ENCODE measurements at places on chromosomes 12 and 14.

DNA sequence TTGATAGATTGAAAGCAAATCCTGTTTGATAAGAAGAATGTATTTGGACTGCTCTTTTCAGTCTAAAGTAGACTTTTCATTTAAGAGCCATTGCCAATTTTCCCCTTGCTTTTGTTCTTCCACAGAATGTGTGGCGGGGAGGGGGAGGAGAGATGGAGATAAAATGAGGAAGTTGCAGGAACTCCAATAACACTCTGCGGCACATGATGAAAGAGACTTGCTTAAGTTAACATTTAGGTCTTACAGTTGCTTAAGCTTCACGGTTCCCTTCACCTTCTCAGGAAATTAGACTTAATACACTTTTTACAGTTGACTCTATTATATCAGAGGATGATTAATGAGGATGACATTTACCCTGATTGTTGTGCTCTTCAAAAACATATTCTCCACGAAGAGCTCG, 537.3 kb downstream of the TMTC2 start:
- no peak for DNase-seq

GRCh38 chr12:24718617-24719016, 230.3 kb downstream of the BCAT1 start:
- DNase-seq: no peak

DNA sequence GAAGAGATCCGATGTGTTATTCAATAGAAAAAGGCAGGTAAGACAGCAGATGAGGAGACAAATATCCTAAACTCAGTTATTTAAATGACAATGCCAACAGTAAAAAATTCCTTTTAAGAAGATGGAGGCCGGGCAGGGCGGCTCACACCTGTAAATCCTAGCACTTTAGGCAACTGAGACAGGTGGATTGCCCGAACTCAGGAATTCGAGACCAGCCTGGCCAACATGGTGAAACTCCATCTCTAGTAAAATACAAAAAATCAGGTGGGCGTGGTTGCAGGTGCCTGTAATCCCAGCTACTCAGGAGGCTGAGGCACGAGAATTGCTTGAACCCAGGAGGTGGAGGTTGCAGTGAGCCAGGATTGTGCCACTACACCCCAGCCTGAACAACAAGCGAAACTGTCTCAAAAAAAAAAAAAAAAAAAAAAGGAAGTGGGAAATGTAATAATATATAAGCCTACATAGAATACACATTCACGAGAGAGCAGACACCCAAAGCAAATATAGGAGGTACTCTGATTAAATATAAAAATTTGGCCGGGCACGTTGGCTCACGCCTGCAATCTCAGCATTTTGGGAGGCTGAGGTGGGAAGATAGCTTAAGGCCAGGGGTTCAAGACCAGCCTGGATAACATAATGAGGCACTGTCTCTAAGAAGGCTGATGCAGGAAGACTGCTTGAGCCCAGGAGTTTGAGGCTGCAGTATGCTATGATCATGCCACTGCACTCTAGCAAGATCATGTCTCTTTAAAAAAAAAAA, 19.0 kb downstream of the CORO1C start:
- no peak for DNase-seq

DNA sequence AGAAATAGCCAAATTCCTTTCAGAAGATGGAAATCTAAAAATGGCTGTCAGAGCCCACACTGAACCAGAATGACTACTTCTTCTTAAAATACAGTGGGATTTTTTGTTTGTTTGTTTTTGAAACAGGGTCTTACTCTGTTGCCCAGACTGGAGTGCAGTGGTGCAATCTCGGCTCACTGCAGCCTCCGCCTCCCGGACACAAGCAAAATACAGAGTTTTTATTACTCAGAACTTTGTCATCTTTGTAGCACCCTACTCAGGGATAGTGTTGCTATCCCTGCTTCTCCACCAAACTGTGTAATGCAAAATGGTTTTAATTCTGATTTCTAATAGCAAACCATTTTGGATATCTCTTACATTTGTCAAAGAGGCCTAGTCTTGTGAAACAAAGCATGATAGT, 16.4 kb downstream of the ZNF410 start:
- no peak for DNase-seq

- no peak for DNase-seq
Observed at GRCh38 chr12:121333747-121334146, 18.5 kb downstream of the ANAPC5 start.

- no peak for DNase-seq
Observed at GRCh38 chr14:102909462-102909861, 13.0 kb upstream of the AMN start.

DNA sequence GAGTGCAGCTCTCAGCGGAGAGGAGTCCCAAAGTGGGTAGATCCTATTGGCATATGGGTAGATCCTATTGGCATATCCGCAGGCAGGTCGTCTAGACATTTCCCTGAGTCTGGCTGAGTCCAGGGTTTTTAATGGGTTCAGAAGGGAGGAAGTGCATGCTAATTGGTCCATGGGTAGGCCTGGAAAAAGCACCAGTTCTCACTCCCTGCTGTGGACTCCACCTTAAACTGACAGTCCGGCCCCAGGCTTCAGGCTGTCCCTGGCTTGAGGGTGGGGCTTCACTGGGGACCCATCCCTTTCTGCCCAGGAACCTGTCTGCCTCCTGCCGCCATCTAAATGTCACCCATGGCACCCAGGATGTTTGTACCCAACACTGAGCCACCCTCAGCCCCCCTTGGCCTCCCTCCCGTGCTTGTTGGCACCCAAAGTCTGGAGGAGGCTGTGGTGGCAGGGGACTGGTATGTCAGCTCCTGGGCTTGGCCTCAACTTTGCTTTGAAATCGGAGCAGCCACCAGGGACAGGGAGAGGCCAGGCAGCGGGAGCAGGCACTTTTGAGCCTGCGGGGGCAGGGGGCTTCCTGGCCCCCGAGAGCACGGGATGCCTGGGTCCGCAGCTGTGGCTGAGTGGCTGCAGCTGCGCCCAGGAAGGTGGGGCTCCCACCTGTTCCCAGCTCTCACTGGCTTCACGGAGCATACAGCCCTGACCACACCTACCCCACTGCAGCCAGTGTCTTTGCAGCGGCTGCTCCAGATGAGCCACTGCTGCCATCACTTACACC, 29.6 kb upstream of the YAF2 start:
- DNase-seq: no peak

DNA sequence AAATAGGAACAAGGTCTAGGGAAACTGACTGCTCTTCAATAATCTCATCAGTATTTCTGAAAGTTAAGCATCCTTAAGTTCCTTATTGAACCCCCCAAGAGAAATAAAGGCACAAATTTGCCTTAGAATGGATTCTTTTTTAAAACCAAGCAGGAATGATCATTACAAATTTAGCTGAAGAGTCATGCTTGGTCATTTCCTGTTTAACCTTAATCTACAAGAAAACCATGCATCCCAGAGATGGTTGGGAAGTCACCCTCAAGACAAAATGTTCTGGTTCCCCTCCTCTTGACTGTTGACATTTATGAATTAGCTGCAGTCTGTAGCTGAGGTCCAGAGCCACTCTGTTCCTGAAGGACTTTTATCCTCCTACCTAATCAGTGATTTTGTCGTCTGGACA, 291.8 kb upstream of the G2E3 start:
- DNase-seq: no peak

DNA sequence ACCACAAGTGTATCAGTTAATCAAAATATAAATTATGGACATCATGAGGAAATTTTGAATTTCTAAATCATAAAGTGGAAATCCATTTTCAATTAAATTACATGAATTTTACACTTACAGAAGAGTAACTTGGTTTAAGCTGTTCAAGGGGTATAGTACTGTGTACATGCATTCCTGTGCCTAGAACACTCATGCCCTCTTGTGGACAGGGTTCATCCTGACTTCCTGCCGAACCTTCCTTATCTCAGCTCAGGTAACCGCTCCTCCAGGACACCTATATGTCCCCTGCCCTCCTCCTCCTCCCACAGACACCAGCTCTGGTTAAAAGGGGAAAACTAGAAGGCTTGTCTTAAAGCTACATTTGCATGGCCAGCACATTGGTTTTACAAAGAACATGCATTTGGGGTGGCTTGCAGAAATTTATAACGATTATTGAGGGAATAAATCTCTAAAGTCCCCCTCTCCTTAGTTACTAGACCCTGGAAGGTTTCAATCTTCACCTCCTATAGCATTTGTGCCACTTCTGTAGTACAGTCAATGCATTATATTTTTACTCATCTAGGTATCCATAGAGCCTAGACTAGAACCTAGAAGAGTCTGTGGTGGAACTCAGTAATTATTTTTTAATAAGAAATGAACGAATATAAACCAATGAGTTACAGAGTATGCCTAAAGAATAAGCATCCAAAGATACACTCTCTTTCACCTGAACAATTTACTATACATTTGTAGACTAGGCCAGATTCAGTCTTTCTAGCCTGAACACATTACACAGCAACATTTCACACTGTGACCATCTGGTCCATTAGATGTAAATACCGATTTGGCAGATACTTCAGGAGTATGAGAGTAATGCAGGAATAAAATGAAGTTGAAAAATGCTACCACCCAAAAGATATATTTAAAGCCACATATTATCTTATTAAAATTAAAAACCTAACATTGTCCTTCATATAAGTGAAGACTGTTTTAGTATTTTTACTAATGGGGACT, 345.6 kb downstream of the PAWR start:
- DNase-seq: no peak

DNA sequence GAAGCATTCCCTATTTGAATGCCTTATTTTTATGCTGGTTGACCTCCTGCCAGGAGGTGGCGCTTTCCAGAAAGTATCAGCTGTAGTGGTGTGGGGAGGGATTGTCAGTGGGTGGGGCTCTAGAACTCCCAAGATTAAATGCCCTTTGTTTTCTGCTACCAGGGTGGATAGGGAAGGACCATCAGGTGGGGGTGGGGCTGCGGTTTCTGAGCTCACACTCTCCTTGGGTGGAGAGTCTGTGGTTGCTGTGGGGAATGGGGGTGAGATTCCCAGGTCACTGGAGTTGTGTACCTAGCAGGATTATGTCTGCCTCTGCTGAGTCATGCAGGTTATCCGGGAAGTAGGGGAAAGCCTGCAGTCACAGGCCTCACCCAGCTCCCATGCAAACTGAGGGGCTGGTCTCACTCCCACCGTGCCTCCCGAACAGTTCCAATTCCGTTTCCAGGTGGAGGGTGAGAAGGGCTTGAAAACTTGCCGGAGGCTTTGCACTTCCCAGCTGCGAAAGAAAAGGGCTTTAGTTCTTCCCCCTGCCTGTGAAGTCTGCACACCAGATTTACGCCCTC, 68.3 kb downstream of the ALG10B start:
- no peak for DNase-seq

DNA sequence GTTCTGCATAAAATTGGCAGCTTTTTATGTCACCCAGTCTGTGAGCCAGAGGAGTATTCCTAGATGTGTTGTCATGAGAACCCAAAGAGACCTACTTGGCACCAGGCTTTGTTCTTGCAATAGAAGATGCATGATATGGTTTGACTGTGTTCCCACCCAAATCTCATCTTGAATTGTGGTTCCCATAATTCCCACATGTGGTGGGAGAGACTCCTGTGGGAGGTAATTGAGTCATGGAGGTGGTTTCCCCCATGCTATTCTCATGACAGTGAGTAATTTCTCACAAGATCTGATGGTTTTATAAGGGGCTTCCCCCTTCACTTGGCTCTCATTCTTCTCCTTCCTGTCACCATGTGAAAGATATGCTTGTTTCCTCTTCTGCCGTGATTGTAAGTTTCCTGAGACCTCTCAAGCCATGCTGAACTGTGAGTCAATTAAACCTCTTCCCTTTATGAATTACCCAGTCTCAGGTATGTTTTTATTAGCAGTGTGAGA, 572.0 kb upstream of the ATP2B1 start:
- DNase-seq: no peak

- no peak for DNase-seq
Observed at GRCh38 chr14:104207142-104208014, 69.0 kb downstream of the KIF26A start.

GRCh38 chr14:74429221-74429691, 3.2 kb upstream of the SYNDIG1L start:
- DNase-seq: no peak

- no peak for DNase-seq
Observed at GRCh38 chr12:96500693-96501092, 11.3 kb downstream of the CFAP54 start.

DNA sequence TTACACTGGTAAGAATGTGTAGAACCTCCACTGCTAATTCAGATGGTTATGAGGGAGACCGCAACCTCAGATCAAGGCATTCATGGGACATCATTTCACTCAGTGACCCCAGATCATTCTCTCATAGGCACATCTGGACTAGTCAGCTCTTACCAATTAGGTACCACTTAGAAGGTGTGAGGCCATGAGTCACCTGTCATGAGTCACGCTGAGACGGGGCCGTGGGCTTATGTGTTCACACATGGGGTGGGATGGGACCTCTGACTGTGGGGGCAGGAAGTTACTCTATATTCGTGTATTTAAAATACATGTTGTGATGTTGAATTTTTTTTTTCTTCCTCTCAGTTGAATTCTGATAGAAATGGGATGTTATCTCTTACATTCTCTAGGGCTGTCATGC, 55.9 kb downstream of the CCDC92 start:
- peak; percentile 33 for DNase-seq

DNA sequence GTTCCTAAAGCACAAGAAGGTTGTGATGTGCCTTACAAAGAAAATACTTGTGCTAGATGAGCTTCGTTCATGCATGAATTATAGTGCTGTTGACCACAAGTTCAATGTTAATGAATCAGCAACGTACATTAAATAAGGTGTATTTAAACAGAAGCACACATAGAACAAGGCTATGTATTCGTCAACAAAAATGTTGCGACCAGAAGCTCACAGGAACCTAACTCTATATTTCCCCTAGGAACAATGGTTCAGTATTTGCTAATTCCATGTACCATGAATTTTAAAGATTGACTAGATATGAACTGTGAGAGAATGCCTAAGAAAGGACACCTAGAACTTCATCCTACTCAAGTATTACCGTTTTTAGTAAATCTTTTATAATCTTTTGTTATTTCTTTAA, 149.6 kb downstream of the ITPR2 start:
- DNase-seq: no peak

- no peak for DNase-seq
Observed at GRCh38 chr14:67736771-67737170, 35.1 kb downstream of the RDH12 start.

DNA sequence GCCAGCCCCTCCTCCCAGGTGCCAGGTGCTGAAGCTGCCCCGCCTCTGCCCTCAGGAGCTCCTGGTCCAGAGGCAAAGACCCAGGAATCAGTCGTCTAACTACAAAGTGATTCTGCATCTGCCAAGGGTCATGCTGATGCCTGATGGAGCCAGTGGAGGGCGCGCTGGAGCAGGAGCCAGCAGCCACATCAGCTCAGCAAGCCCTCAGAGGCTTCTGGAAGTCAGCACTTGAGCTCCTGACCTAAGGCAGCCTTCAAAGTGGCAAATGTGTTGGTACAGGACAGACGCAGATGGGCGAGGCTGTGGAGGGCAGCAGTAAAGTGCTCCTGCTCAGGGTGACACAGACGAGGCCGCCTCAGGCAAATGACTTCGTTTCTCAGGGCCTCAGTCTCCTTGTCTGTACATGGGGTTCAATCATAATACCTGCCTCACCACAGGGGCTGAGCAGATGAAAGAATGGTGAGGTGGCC, 10.9 kb downstream of the C12orf43 start:
- DNase-seq: no peak
